ENCODE measurements at places on chromosomes 12 and 14. TPM values are rescaled to one million over a fixed set of nuclear protein-coding genes. Genes with fewer than 3 reads are reported as not detected.
A peak's percentile ranks its signal among the peaks of the same experiment; 100 is the strongest.

The NRL gene
- total RNA-seq, result 3.4 TPM

GRCh38 chr12:27999521-27999920, 27.0 kb upstream of the PTHLH start:
- H3K27ac ChIP-seq, result no peak overlapping the region
- H3K36me3 ChIP-seq, result no peaks in the 10 kb centered on the region
- H3K4me1 ChIP-seq, result no peaks in the 10 kb centered on the region
- no peak for DNase-seq
- no peak overlapping the region for H3K4me3 ChIP-seq
- no peaks in the 10 kb centered on the region for H3K27me3 ChIP-seq

DNA sequence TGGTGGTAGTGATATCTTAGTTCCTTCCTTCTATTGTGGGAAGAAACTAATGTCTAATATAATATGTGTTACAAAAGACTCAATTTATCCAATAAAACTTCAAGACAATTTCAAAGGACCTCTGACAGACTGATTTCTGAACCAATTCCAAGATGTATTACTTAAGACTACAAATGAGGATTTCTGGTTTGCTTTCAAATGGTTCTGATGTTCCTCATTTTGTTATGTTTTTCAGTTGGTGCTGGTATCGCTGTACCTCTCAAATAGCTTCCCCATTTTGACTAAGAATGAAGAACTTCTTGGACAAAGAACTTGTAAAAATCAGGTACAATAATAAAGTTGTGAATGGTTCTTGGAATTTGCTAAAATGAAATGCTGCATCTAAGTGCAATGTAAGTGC, 19.4 kb upstream of the MBIP start:
- H3K36me3 ChIP-seq, result no peaks in the 10 kb centered on the region
- H3K27me3 ChIP-seq, result peaks cover 28% of the 10 kb centered on the region
- no peak overlapping the region for H3K4me3 ChIP-seq
- H3K27ac ChIP-seq, result no peak overlapping the region
- no peak for DNase-seq

The RPL10L gene
- not detected for total RNA-seq

The PLEKHH1 gene
- 0.68 TPM for total RNA-seq

The LRRC10 gene
- not detected for total RNA-seq

GRCh38 chr14:58972233-58973017, 216.0 kb upstream of the DAAM1 start:
- DNase-seq, result no peak
- H3K4me1 ChIP-seq, result no peaks in the 10 kb centered on the region

The REM2 gene
- 1.2 TPM for total RNA-seq

- no peak overlapping the region for H3K4me3 ChIP-seq
- H3K27me3 ChIP-seq, result peaks cover 29% of the 10 kb centered on the region
- H3K27ac ChIP-seq, result no peak overlapping the region
- no peak for DNase-seq
Observed at GRCh38 chr12:48592591-48593086, 22.8 kb upstream of the LALBA start.

- no peak overlapping the region for H3K4me3 ChIP-seq
- DNase-seq, result no peak
- no peak overlapping the region for H3K27ac ChIP-seq
- no peaks in the 10 kb centered on the region for H3K27me3 ChIP-seq
- H3K36me3 ChIP-seq, result no peaks in the 10 kb centered on the region
- H3K4me1 ChIP-seq, result no peaks in the 10 kb centered on the region
Observed at GRCh38 chr12:126708492-126708896, 1558.5 kb upstream of the TMEM132C start.

DNA sequence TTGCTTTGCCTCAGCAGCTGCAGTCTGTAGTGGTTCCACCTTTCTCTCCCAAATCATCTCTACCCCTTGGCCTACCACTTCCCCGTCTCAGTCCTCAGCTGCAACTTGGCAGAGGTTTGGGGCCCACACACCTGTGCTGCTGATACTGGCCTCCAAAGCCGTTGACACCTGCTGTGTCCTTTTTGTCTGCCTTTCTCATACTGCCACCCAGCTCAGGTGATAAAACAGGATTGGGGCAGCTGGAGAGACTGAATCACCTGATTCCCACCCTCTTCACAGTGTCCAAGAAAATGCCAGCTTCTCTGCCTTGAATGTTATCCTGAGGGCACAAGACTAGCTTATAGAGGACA, 103.7 kb downstream of the ETV6 start:
- peaks cover 21% of the 10 kb centered on the region for H3K36me3 ChIP-seq
- no peak for DNase-seq
- peaks cover 7% of the 10 kb centered on the region for H3K4me1 ChIP-seq
- H3K27ac ChIP-seq, result no peak overlapping the region

DNA sequence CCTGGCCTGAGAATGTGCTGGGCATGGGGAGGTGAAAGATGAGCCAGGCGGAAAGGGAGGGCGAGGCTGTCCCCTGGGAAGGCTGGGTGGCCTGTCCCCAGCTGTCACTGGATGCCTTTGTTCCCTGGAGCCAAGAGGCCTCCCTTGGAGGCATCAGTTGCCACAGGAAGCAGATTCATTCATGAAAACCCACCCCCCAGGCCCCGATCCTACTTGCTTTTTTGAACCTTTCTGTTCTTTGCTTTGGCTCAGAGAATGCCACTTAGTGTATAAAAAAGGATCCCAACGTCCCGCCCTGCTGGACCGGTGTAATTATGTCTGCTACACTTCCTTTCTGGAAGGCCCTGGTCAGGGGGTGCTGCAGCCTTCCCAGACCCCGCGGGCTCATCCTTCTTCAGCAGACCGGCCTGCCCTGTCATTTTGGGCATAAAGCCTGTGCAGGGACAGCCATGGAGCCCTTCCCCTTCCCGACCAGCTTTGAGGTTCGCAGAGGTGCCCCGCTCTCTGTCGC, 220.2 kb downstream of the SLC41A2 start:
- peaks cover 7% of the 10 kb centered on the region for H3K36me3 ChIP-seq
- H3K27ac ChIP-seq, result peak overlapping the region; percentile 84
- no peaks in the 10 kb centered on the region for H3K27me3 ChIP-seq
- H3K4me1 ChIP-seq, result peaks cover 74% of the 10 kb centered on the region
- no peak for DNase-seq
- no peak overlapping the region for H3K4me3 ChIP-seq

GRCh38 chr14:105919458-105920150, 393.2 kb downstream of the TMEM121 start:
- peaks cover 3% of the 10 kb centered on the region for H3K27me3 ChIP-seq
- H3K4me1 ChIP-seq, result no peaks in the 10 kb centered on the region
- H3K27ac ChIP-seq, result no peak overlapping the region
- no peak overlapping the region for H3K4me3 ChIP-seq
- no peaks in the 10 kb centered on the region for H3K36me3 ChIP-seq
- peak; percentile 23 for DNase-seq

The ABCD2 gene
- total RNA-seq, result 30.8 TPM

The TMEM260 gene
- total RNA-seq, result 26.5 TPM

The GNG2 gene
- 247 TPM for total RNA-seq

GRCh38 chr12:116650062-116650461, 87.8 kb downstream of the SPRING1 start:
- H3K4me3 ChIP-seq, result no peak overlapping the region
- no peak overlapping the region for H3K27ac ChIP-seq
- H3K4me1 ChIP-seq, result peaks cover 4% of the 10 kb centered on the region
- H3K27me3 ChIP-seq, result peaks cover 2% of the 10 kb centered on the region
- no peak for DNase-seq

DNA sequence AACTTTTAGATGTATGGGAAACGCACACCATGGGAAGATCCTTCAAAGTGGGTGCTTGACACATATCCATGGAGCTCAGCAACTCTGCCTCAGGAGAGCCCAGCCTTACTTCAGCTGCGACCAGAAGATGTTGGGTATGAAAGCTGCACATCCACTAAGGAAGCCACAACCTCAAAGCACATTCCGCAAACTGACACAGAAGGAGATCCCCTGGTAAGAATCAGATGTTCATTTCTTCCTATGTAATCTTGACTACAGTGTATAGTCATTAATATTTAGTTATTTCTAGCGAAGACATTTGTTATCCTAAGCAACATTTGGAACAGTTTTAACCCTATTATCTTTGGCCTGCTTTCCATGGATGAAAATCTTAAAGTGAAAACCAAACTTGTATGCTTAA, 374.2 kb downstream of the NAV3 start:
- H3K27ac ChIP-seq, result no peak overlapping the region
- H3K36me3 ChIP-seq, result no peaks in the 10 kb centered on the region
- H3K4me3 ChIP-seq, result no peak overlapping the region
- H3K27me3 ChIP-seq, result no peaks in the 10 kb centered on the region
- DNase-seq, result no peak

DNA sequence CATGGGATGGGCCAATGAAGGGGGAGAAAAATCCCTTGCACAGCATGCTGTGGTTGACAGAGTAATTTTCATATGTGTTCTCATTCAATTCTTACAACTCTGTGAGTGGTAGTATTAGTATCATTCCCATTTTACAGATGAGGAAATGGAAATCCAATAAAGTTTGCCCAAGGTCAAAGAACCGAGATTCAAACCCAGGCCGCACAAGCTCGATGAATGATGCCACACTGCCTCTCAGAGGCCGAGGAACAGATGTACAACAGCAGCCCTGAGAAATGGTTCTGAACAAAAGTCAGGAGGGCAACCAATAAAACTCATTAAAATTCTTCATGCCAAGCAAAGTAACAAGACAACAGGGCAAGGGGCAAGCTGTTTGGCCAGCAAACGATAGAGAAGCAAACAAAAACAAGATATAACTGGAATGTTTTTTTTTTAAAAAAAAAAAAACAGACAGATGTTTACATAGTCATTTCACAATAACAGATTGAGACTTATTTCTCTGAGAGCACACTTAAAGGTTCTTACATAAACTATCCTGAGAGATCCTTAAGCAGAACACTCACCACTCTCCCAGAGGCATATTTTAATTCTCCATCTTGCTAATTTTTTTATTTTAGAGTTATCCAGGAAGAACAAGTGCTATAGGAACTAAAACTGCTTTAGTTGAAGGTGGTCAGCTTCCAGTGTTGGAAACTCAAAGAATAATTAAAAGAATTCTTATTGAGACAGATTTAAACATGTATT, 85.8 kb downstream of the EXOC5 start:
- peaks cover 18% of the 10 kb centered on the region for H3K27me3 ChIP-seq
- no peaks in the 10 kb centered on the region for H3K4me1 ChIP-seq
- no peak for DNase-seq
- H3K4me3 ChIP-seq, result no peak overlapping the region
- no peak overlapping the region for H3K27ac ChIP-seq

GRCh38 chr14:76603713-76604112, 157.6 kb upstream of the VASH1 start:
- H3K27ac ChIP-seq, result no peak overlapping the region
- no peaks in the 10 kb centered on the region for H3K4me1 ChIP-seq
- no peaks in the 10 kb centered on the region for H3K36me3 ChIP-seq
- peaks cover 3% of the 10 kb centered on the region for H3K27me3 ChIP-seq
- H3K4me3 ChIP-seq, result no peak overlapping the region

DNA sequence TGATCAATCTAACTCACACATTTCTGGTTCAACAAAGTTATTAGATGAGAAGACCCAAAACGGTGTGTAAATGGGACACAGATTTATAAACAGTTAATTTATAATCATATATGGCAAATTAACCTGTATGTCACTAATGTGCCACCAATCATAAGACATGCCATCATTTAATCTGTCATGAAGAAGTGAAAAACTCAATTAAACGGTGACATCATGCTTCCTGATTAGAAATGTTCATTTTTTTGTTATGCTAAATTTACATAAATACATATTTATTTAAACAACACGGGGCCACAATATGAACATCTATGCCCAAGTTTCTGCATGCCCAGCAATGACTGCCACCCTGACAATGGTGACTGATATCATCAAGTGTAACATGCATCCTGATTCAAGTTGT, 164.1 kb upstream of the EEA1 start:
- no peak overlapping the region for H3K27ac ChIP-seq
- peaks cover 24% of the 10 kb centered on the region for H3K4me1 ChIP-seq
- peaks cover 2% of the 10 kb centered on the region for H3K36me3 ChIP-seq
- no peak overlapping the region for H3K4me3 ChIP-seq

GRCh38 chr14:49250109-49250508, 336.1 kb downstream of the RPS29 start:
- H3K27me3 ChIP-seq, result no peaks in the 10 kb centered on the region
- no peaks in the 10 kb centered on the region for H3K36me3 ChIP-seq
- H3K4me1 ChIP-seq, result no peaks in the 10 kb centered on the region

DNA sequence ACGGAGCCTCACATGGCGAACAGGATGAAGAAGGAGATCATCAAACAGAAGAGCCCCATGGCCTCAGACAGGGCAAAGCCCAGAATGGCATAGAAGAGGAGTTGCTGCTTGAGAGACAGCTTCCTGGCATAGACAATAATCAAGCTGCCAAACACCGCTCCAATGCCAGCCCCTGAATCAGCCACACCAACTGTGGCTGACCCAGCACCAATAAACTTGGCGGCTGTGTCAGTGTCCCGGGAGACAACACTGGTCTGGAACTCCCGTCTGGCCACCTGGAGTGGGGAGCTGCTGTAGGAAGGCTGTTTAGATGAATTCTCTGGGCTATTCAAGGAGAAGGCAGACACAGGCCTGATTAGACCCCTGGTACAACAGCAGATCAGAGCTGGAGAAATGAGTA, 100.1 kb downstream of the HEATR5A start:
- H3K4me3 ChIP-seq, result no peak overlapping the region
- no peak for DNase-seq
- no peak overlapping the region for H3K27ac ChIP-seq

GRCh38 chr14:63951021-63951420, 98.2 kb downstream of the SYNE2 start:
- H3K36me3 ChIP-seq, result peaks cover 47% of the 10 kb centered on the region
- DNase-seq, result no peak
- H3K4me1 ChIP-seq, result peaks cover 6% of the 10 kb centered on the region
- H3K27ac ChIP-seq, result no peak overlapping the region
- no peak overlapping the region for H3K4me3 ChIP-seq

- no peaks in the 10 kb centered on the region for H3K27me3 ChIP-seq
- H3K36me3 ChIP-seq, result peaks cover 4% of the 10 kb centered on the region
- H3K27ac ChIP-seq, result no peak overlapping the region
- H3K4me3 ChIP-seq, result no peak overlapping the region
Observed at GRCh38 chr14:54778618-54779345, 123.8 kb downstream of the GCH1 start.

The BDKRB2 gene
- not detected for total RNA-seq

GRCh38 chr12:52082988-52083637, 3.6 kb downstream of the SMIM41 start:
- H3K27ac ChIP-seq, result peak overlapping the region; percentile 20
- peaks cover 8% of the 10 kb centered on the region for H3K4me1 ChIP-seq
- peaks cover 14% of the 10 kb centered on the region for H3K27me3 ChIP-seq
- H3K4me3 ChIP-seq, result no peak overlapping the region
- H3K36me3 ChIP-seq, result no peaks in the 10 kb centered on the region
- peak; percentile 84 for DNase-seq

DNA sequence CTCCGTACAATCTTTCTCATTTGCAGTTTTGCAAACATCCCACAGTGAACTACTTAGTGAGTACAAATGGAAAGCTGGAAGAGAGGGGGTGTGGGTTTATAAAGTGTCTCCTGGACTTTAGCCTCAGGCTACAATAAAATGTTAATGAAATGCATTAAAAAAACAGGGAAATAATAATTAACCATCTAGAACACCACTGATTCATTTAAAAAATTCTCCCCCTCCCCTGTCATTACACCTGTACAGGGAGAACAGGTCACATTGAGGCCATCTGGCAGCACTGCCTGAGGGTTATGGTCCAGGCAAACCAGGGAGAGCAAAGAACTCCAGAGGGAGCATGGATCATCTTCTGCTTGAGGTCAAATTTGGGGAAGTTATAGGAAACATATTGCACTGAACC, 96.3 kb downstream of the TSPAN8 start:
- no peak for DNase-seq
- no peaks in the 10 kb centered on the region for H3K4me1 ChIP-seq
- no peak overlapping the region for H3K27ac ChIP-seq
- H3K4me3 ChIP-seq, result no peak overlapping the region
